Stimulated activated CD4-positive, alpha-beta T cell treated with anti-CD3 and anti-CD28 coated beads, Interleukin-4, amount 100 ng/mL, for 1 hour (primary cell): ENCODE measurements at places on chromosomes 7 and 10.

DNA sequence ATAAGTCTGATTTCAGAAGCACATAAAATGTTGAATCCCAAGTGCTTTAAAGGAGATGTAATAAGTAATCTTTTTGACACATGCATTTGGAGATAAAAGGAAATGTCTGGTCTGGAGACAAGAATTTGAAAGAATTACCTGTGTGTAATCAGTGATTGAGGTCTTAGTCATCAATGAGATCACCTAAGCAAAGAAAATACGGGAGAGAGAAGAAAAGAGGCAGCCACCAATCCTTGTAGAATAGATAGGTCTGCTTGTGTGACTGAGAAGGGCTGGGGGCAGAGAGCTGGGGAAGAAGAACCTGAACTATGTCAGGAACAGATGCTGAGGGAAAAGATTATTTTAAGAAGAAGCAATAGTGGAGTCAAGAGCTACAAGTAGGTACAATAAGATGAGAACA, 49.3 kb upstream of the ITPRID1 start:
- no peak for DNase-seq

- no peak for DNase-seq
These were observed 40.9 kb downstream of the CCDC71L start for GRCh38 chr7:106620034-106620433.

DNA sequence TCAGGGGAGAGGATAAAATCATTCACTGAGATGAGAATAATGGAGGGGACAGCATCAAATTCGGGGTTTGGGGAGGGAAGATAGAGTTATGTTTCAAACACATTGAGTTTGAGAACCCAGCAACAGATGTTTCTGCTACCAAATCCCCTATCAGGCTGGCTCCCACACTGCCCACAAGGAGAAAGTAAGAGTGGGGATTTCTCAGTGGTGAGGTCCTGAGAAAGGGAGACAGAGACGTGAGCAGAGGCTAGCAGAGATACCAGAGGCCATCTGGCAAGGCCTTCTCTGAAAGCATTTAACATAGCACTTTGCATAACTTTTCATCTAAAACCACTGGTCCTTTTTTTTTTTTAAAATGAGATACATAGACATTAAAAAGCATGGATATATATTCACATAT, 7.8 kb upstream of the SLF2 start:
- no peak for DNase-seq

- DNase-seq = no peak
These were observed 125.6 kb upstream of the CDK6 start for GRCh38 chr7:92961961-92962360.

GRCh38 chr10:132897516-132898381, 44.6 kb downstream of the CFAP46 start:
- no peak for DNase-seq

- no peak for DNase-seq
These were observed 99.0 kb downstream of the KIAA1217 start for GRCh38 chr10:24307696-24308485.

GRCh38 chr7:106277976-106278375, 6.8 kb downstream of the NAMPT start:
- DNase-seq = no peak

DNA sequence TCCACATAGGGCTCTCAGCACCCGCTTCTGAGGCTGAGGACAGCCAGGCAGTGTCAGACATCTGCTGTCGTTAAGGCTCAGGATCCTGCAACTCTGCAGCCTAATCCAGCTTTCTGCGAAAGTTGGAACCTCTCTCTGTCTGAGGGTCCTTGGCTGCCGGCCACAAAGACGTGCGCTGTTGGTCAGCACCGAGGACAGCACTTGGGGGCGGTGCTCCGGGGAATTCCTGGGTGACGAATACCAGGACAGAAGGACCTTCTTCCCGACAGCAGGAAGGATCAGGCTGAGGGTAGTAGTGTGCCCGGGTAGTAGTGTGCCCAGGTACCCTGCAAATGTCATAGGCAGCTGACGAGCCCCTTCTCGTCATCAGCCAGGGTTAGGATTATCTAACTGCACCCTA, 16.0 kb upstream of the RASGEF1A start:
- DNase-seq = no peak

GRCh38 chr7:2519119-2519930, at the start of gene LFNG:
LFNG (plus strand) TSS chr7:2519774; CDS start chr7:2519862, 88 bp downstream.
- DNase-seq = peak; percentile 86

- DNase-seq = no peak
These were observed 115.2 kb downstream of the HIP1 start for GRCh38 chr7:75623390-75624133.

- no peak for DNase-seq
These were observed 144.9 kb upstream of the CELF2 start for GRCh38 chr10:10872764-10873163.
